Renal cortical epithelial cell (primary cell): ENCODE measurements at places on chromosomes 6 and 20. TPM values are rescaled to one million over a fixed set of nuclear protein-coding genes. Genes with fewer than 3 reads are reported as not detected.

DLL1 gene
- total RNA-seq = 0.15 and 2.1 TPM in 2 replicates

RSPH4A gene
- 1.5 TPM in 1 of 2 replicates, not detected in the other for total RNA-seq

THBD gene
- total RNA-seq = 0.99 and 2.4 TPM in 2 replicates

PGK2 gene
- not detected in 2 replicates for total RNA-seq

- DNase-seq = no peak
Measured at GRCh38 chr6:27755768-27756167, 156.4 kb downstream of the OR2B2 start.

- DNase-seq = peak; percentile 99
Measured at GRCh38 chr20:62652041-62652893, 10.0 kb downstream of the SLCO4A1 start.

GRCh38 chr6:156832231-156832647, 55.1 kb downstream of the ARID1B start:
- peak; percentile 49 for DNase-seq

- DNase-seq = no peak
Measured at GRCh38 chr6:14656078-14656521, 538.5 kb downstream of the CD83 start.

GRCh38 chr6:30264743-30265142, 51.5 kb upstream of the TRIM26 start:
- DNase-seq = no peak

DNA sequence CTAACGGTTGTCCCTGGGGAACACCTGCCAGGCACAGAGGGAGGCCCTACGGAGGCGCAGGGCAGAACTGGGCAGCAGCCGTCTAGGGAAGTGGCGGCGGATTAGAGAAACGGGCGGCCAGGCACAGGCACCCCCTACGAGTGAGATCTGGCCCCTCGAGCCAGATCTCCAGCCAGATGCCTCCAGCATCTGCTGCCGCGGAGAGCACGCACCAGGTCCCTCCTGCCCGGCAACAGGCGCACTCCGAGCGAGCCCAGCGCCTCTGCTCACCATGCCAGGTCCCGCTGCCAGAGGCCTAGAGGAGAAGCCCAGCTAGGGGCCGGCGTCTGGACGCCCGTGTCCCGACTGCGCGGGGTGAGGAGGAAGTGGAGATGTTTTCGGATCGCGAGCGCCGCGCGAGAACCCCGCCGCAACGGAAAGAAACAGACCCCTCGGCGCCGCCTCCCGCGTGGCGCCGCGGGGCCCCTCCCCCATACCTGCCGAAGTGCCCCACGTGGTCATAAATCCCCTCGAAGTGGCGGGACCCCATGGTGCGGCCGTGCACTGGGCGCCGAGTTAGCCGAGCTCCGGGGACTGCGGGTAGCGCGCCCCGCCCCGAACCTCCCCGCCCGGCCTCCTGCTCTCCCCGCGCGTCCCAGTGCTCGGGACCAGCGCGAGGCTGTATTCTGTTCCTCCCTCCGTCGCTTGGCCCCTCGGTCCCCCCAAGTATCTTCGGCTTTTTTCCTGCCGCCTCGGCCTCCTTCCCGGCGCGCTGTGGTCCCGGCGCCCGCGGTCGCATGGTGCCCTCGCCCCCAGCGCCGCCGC, at the start of gene SLC22A16:
Gene SLC22A16 (minus strand): TSS at position 568 of the 804 bp plus-strand sequence. CDS start 39 bp downstream, at position 529.
- no peak for DNase-seq
